ENCODE measurements at places on chromosomes 3 and 15.

DNA sequence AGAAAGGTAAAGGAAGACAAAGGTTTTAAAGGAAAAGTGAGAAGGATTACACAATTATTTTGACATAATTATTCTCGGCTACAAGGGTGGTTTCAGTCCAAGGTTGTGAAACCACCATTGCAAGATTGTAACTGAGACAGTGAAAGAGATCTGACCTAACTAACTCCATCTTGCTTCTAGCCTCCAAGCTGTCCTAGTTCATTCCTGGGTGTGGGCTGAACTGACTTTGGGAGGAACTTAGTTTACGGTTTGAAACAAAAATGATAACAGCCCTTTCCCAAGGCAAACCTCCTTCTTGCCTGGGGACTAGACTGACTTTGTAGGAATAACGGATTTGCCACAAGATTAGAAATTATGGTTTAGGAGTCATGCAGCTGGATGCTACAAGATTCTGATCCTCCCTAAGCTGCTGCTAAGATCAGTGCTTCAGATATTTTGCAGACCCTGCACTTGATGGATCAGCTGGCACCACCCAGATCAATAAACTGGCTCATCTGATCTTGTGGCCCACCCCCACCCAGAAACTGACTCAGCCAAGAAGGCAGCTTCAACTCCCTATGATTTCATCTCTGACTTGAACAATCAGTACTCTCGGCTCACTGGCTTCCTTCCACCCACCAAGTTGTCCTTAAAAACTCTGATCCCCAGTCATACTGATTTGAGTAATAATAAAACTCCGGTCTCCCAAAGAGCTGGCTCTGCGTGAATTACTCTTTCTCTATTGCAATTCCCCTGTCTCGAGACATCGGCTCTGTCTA lies 57.7 kb upstream of the AADACL2 start:
- DNase-seq, result no peak

- no peak for DNase-seq
Measured at GRCh38 chr3:146164971-146165769, 4.2 kb upstream of the PLOD2 start.

GRCh38 chr3:142965581-142965980 lies 2.1 kb upstream of the PAQR9 start:
- DNase-seq, result no peak

GRCh38 chr3:14415501-14415900 lies 13.1 kb downstream of the SLC6A6 start:
- no peak for DNase-seq

DNA sequence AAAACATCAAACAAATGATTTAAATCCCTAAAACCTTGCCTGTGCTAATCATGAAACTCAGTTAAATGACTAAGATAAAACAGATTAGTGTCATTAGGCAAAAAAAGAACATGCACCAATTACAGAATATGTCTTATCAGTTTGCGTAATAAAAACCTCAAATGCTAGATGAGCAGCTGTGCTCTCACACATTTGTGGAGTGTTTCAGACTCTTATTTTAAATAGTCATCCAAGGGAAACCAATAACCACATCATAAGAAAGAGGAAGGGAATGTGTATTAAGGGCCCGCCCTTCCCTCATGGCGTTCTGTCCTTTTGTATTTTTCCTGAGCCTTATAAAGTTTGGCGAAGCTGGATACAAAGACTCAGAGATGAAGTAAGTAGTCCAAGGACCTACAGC lies 6.6 kb downstream of the SAMMSON start:
- DNase-seq, result no peak

DNA sequence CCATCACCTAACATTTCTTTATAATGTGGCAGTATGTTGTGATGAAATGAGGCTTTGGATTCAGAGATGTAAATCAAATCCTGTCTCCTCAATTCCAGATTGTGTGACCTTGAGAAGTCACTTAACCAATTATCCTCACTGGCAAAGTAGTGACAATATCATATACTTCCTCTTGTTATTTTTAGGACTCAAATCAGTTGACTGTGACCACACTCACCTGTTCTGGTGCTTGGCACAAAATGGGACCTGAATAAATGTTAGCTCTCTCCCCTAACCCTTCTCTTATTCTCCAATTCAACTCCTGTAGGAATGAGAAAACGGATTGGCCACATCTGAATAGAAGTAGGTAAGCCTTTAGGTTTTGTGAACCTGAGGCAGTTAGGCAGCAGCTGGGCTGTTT lies 42.1 kb downstream of the IQCH start:
- DNase-seq, result no peak
